Fibroblast of upper back skin (primary cell): ENCODE measurements at places on chromosomes 12 and 14.

GRCh38 chr14:34713681-34714319 lies 593 bp downstream of the CFL2 start:
- DNase-seq = peak; percentile 73

DNA sequence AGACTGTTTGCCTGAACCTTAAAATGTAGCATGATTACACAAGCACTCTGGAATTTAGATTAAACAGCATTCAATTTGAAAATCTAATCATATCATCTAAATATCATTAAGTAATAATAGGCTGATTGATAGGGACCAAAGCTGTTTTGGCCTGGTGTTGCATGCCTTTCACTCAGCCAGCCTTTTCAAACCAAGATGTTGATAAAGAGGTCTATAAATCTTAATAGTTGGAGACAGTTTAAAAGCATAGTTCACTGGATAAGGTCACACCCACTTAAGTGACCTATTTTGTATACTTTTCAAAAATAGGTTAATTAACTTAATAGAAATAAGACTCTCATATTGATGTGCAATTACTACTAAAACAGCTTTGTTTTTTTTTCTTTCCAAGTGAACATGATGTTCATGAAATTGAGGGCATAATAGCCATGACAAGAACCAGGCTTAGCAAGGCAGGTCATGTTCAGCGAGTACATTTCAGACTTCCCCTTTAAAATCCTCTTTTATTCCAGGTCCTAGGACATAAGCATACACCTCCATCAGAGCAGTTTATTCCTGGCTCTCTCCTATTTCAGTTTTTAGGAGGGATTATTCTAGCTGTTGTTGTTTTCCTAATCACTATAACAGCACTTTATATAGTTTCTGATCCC lies 349.0 kb downstream of the RAD51B start:
- DNase-seq = no peak

- peak; percentile 49 for DNase-seq
Observed at GRCh38 chr14:49621114-49621881, 699 bp downstream of the MGAT2 start.

GRCh38 chr14:87678624-87679023 lies 314.4 kb downstream of the GALC start:
- DNase-seq = no peak

DNA sequence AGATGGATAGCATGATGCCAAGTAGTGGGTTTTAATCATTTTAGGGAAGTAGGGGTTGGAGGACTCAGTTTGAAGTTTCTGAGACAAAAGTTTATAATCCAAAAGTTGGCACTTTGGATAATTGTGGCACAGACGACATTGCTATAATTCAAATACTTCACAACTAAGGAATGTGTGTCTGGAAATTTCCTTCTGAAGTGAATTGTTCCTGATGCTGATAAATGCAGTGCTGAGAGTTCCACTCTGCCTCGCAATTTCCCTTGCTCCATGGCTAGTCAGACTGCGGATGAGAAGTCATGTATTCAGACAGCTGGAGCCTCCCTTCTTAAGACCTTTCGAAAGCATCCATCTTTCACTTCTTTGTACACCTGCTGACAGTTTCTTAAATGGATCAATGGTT lies 393.3 kb upstream of the PRICKLE1 start:
- DNase-seq = peak; percentile 40

DNA sequence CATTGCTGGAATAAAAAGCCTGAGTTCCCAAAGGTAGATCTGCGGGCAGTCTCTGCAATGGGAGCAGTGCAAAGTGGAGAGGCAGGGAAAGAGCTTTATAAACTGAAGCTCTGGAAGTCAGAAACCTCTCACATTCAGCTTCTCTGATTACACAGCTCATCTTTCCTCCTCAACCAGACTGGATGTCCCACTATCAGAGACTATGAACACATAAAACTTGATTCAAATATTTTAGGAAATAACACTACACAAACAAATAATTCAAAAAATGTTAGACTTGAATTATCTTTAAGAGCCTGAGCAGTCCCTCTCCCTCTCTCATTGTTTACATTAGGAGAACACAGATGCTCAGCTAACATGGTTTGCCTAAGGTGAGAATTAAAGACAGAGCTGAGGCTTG lies 72.9 kb downstream of the DENND5B start:
- peak; percentile 22 for DNase-seq
